ENCODE measurements at places on chromosomes 1 and 21. TPM values are rescaled to one million over a fixed set of nuclear protein-coding genes. Genes with fewer than 3 reads are reported as not detected.

PGBD5 gene
- polyA plus RNA-seq: not detected

TTC22 gene
- polyA plus RNA-seq: 3.6 TPM

GJA5 gene
- not detected for polyA plus RNA-seq

SPRR4 gene
- polyA plus RNA-seq: not detected
